ENCODE measurements at places on chromosomes 2 and 18. TPM values are rescaled to one million over a fixed set of nuclear protein-coding genes. Genes with fewer than 3 reads are reported as not detected.

The RNF125 gene
- 3.5 TPM for total RNA-seq

DNA sequence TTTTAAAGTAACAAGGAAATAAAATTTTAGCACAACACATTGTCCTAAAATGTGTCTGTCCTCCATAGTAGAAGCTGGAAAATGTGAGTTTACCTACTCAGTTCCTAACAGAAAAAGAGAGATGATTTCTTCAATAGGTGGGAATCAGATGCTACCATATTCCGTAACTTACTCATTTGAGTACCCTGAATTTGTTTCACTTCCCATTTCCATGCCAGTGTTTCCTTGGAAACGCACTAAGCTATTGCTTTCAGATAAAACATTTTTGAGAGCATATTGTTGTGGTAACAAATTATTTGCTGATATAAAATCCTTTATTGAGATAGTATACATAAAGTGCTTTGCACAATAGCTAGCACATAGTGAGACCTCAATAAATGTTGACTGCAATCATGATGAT is 137.5 kb upstream of the BARD1 start:
- no peak overlapping the region for H3K27ac ChIP-seq
- H3K36me3 ChIP-seq, result no peaks in the 10 kb centered on the region
- H3K4me3 ChIP-seq, result no peak overlapping the region
- no peak for DNase-seq

GRCh38 chr18:27395752-27396151 is 210.6 kb upstream of the CHST9 start:
- no peak overlapping the region for H3K4me3 ChIP-seq
- H3K27me3 ChIP-seq, result no peaks in the 10 kb centered on the region
- H3K4me1 ChIP-seq, result no peaks in the 10 kb centered on the region
- no peak overlapping the region for H3K27ac ChIP-seq

The HRH4 gene
- total RNA-seq, result 0.33 TPM

- no peak overlapping the region for H3K4me3 ChIP-seq
- peaks cover 4% of the 10 kb centered on the region for H3K4me1 ChIP-seq
- no peak overlapping the region for H3K27ac ChIP-seq
Observed at GRCh38 chr2:132943829-132944228, 273.8 kb upstream of the LYPD1 start.

DNA sequence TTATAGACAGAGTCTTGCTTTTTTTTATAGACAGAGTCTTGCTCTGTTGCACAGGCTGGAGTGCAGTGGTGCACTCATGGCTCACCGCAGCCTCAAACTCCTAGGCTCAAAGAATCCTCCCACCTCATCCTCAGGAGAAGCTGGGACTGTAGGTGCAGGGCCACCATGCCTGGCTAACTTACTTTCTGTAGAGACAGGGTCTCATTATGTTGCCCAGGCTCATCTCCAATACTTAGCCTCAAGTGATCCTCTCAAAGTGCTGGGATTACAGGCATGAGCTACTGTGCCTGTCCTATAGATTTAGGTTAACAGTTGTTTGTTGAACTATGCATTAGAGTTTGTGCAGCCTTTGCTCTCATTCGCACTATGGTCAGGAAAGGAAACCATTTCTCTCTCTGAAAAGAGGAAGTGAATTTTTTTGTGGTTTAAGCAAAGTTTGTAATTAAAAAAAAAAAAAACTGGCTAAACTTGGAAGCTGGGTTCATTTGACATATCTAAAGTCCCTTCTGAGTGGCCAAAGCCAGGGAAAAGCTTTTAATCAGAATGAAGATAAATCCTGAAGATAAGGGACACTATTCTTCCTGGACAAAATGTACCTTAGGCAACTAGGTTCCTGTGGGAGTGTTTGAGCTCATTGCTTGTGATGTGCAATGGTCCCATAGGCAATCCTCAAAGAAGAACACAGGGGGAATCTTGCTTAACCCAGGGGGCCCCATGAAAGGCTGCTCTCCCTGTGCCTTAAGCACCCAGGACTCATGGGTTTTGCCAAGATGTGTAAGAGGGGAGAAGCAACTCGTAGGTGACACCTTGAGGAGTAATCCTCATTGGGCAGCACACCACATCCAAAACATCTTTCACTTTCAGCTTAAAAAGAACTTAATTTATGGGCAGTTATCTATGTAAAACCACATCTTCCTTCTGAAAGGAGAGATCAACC is 201.7 kb downstream of the MREG start:
- peaks cover 5% of the 10 kb centered on the region for H3K4me1 ChIP-seq
- no peaks in the 10 kb centered on the region for H3K27me3 ChIP-seq
- no peak overlapping the region for H3K27ac ChIP-seq
- no peaks in the 10 kb centered on the region for H3K36me3 ChIP-seq

DNA sequence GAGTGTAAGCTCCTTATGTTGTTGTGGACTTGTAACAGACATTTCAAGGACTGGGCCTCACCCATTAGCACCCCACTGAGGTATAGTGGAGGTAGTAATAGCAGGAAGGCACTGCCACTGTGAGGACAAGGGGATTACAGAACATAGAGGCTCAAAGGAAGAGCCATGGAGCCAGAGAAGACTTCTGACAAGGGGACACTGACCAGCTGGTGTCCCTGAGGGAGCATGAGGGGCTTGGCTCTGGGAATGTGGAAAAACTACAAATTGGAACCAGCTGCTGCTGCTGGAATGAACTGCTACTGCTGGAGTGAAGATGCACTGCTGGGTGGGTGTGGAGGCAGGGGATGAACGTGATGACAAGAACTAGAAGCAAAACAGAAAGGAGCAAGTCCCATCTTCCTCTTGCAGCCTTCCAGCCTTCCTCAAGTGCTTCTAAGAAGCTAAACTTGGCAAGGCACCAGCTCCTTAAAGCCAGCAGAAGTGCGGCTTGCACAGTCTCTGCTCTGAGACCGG is 167.3 kb upstream of the NOSTRIN start:
- H3K27ac ChIP-seq, result peak overlapping the region; percentile 90
- peak; percentile 67 for DNase-seq
- no peaks in the 10 kb centered on the region for H3K36me3 ChIP-seq
- no peaks in the 10 kb centered on the region for H3K27me3 ChIP-seq

All from left ventricle myocardium inferior (tissue), 1 donor.